ENCODE measurements at places on chromosomes 1 and 21.

GRCh38 chr1:91884459-91885212 is 1.3 kb downstream of the TGFBR3 start:
- peak; percentile 39 for DNase-seq

DNA sequence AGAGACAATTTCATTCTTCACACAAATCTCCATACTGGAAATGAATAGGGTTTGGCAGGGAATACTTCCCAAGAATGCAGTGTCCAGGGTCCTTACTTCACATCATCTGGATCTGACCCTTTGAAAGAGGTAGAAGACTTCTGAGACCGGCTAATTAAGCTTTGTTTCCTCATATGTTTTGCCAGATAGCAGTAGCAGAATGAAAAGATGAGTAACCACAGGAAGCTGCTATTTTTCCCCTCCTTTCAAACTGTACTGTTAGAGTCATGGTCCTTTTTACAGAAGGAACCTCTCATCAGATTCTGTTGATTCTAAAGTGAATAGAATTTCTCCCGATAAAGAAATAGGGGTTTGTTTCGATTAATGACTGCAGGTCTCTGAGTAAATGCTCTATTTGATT is 1.4 kb upstream of the OLFML3 start:
- no peak for DNase-seq

DNA sequence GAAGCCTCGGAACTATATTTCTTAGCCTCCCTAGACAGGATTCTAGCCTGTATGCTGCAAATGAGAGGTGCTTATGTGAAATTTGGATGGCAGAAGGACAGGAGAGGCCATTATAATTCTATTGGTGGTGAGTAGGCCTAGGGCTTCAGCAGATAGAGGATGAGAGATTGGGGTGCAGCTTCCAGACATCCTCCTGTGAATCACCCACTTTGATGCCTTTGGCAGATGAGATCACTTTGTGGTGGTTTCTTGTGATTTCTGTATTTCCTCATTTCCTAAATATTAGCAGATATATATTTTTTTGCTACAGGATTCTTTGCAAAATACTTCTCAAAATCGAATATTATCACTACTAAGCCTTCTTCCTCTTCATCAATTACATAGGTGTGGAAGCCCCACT is 37.3 kb downstream of the MFSD2A start:
- DNase-seq: no peak

DNA sequence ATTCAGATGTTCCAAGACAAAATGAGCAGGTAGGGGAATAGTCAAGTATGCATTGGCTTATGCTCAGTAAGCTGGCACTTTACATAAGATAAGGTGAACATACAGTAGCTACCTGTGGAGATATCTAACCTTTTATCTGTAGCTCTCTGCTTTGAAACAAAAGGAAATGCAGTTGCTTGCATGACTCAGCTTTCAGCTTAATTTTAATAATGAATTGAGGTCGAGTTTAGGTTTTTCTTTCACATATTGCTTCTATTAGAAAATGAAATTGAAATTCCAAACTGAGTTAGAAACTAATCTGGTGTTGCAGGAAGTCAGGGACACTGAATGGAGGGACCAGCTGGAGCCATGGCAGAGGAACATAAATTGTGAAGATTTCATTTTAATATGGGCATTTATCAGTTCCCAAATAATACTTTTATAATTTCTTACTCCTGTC is 8.3 kb downstream of the FRRS1 start:
- no peak for DNase-seq

DNA sequence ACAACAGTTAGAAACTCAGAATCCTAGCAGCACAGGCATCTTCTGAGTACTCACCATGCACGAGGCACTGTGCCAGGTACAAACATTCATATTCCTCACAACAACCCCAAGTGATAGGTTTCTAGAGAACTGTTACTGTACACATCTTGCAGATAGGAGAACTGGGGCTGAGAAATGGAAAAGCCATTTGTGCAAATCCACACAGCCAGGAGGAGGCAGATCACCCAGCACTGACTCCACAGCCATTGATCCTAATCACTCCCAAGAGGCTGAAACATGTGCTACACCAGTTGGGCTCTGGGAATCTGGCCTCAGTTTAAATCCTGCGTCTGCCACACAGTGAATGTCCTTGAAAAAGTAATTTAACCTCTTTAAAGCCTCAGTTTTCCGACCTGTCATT is 151.0 kb downstream of the ST6GALNAC5 start:
- DNase-seq: no peak

DNA sequence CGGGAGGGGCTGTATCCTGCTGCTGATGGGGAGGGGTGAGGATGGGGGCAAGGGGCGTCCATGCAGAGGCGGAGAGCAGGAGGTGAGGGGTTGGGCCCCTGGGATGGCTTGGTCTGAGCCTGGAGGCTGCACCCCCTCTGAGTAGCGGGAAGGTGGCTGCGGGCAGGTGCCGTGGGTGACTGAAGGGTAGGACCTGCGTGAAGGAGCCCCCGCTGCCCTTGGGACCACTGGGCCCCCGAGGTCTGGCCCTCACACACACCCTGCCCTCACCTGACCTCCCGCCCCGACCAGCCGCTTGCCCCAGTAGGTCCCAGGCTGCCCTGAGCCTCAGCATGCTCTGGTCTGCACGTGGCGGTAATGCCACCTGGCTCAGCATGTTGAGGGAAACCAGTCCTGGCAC is 12.8 kb upstream of the SKI start:
- DNase-seq: no peak

- no peak for DNase-seq
Measured at GRCh38 chr1:244653439-244654107, 647 bp downstream of the DESI2 start.

- DNase-seq: no peak
Measured at GRCh38 chr1:245411245-245412036, 256.7 kb downstream of the KIF26B start.

- DNase-seq: peak; percentile 66
Measured at GRCh38 chr1:156684227-156684782, 7.1 kb upstream of the NES start.

GRCh38 chr1:14970115-14970798 is 183.3 kb upstream of the TMEM51 start:
- DNase-seq: peak; percentile 44

DNA sequence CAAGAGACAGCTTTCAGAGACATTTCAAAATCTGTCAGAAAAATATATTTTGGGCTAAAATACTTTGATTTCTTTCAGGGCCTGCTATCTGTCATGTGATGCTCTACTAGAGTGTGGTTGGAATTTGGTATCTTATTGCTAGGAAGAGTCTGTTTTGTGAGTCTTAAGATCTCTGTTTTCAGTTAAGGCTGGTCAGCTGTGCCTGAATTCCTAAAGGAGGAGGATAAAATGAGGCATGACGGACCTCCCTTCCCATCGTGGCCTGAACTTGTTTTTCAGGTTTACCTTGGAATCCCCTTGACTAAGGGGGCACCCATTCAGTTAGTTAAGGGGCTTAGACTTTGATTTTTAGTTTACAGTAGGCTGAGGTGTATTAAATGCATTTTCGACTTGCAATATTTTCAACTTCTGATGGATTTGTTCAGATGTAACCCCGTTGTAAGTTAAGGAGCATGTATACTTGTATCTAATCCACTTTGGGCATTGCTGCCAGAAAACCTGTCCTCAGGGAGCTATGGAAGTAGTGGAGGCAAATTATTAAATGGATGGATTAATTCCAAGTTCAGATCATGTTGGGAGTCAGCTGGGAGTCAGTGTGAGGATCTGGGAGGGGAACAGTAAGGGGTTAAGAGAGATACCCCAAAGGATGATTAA is 18.3 kb downstream of the CAPN2 start:
- no peak for DNase-seq

GRCh38 chr1:172090511-172090817 is 249.2 kb downstream of the DNM3 start:
- no peak for DNase-seq

- DNase-seq: no peak
Measured at GRCh38 chr1:11515368-11516300, 36.7 kb downstream of the DISP3 start.

DNA sequence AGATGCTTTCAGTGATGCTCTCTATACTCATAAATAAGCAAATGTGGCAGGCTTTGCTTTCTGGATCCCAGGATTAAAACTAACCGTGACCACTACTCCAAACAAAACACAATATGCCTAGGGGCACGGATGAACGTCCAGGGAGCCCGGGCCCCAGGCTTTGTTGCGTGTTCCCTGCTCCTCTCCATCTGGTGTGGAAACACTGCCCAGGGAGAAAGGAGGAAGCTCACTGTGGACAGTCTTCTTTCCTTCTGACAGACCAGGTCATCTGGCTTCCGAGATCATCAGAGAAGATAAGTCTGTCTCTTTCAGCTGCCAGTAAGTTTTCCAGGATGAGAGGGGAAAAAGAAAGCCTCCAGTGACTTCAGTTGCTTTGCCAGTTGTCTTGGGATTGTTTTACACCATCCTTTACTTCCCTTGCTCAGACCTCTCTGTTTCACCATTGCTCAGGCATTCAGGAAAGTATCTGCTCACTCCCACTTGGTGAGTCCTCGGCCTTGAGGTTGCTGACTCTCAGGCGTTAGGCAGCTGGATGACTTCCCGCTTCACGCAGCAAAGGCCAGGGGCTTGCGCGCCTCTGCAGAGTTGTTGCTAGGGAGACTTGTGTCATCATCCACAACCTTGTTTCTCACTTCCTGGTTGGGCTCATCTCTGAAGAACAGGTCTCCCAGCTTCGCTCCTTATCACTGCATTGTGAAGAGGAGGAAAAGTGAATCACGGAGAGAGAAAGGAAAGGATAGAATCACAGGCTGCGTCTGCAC is 20.6 kb upstream of the PGD start:
- no peak for DNase-seq

- no peak for DNase-seq
Measured at GRCh38 chr1:17624611-17625233, 85.2 kb downstream of the ARHGEF10L start.

- no peak for DNase-seq
Measured at GRCh38 chr1:147579934-147580537, 38.7 kb downstream of the BCL9 start.

- DNase-seq: no peak
Measured at GRCh38 chr1:161121834-161122233, 3.9 kb downstream of the NIT1 start.

DNA sequence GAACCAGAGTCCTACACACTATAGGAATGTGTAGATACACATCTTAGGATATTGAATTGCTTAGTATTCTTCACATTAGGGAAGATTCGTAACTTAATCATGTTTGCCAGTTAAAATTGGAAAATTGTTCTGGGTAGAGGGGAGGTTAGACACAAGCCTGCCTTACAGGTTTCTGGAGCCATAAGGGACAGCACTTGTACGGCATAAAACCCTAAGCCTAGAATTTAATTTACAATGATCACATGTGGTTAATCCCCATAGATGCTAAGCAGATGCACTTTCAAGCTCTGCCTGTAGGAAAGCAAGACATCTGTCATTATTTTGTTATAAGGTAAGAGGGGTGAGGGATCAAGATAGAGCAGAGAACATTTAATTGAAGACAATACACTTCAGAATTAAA is 820.7 kb downstream of the NCAM2 start:
- no peak for DNase-seq

DNA sequence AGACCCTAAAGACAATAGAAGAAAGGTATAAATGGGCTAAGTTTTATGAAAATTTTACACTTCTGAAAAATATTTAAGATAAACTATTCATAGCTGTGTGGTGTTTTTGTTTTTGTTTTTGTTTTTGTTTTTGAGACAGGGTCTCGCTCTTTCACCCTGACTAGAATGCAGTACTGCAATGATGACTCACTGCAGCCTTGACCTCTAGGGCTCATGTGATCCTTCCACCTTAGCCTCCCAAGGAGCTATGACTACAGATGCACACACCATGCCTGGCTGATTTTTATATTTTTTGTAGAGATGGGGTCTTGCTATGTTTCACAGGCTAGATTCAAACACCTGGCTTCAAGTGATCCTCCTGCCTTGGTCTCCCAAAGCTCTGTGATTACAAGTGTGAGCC is 66.6 kb downstream of the PUM1 start:
- DNase-seq: no peak

DNA sequence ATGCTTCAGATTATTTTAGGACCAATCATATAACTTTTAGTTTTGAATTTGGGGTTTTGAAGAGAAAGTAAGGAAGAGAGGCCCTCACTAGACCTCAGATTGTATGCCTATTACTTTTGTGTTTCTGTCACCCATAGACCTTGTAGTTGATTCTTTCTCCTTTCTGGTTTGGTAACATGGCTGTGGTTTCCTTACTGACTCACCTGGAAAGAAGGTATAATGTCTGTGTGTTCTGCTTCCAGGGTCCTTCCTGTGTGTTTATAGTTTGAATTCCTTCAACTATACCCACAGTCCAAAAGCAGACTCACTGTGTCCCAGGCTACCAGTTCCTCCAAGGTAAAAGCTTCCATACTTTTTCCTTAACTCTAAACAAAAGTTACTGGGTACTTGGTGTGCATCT is 8.1 kb downstream of the SLC44A3 start:
- DNase-seq: no peak

DNA sequence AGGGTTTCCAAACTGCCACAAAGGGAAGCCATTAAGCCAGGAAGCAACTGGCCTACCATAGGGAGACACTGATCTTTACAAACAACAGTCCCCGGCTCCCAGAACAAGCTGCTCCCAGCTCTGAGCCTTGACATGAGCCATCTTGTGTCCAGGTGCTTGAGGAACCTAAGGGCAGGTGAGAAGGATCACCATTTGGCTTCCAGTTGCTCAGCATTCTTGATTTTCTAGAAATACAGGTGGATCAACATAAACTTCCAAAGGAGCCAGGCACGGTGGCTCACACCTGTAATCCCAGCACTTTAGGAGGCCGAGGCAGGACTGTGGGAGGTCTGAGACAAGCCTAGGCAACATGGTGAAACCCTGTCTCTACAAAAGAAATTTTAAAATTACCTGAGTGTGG is 21.6 kb downstream of the ZBTB17 start:
- DNase-seq: no peak
